ENCODE measurements at places on chromosomes 1 and 21.
A peak's percentile ranks its signal among the peaks of the same experiment; 100 is the strongest.

DNA sequence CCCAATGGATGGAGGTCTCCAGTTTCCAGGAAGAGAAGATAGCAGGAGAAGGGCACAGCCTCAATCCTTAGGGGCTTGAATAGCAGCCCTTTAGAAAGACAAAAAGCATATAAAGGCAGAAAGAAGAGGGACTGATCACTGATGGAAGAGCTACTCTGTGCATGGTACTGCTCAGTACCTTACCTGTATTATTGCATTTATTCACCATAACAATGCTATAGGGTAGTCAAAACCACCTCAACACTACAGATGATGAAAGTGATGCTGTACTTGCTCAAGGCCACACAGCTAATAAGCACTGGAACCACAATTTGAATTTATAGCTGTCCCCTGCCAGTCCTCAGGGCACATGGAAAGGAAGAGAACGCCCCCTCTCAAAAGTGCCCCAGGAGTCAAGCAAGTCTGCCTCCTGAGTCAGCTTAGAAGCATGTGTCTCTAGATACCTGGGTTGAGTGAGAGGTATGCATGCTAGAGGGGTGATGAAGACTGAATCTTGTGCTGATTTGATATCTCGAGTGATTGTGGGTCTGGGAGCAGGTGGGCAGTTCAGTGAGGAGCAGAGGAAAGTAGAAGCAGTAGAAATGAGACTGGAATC, 13.6 kb downstream of the DDAH1 start:
- no peak for ATAC-seq

DNA sequence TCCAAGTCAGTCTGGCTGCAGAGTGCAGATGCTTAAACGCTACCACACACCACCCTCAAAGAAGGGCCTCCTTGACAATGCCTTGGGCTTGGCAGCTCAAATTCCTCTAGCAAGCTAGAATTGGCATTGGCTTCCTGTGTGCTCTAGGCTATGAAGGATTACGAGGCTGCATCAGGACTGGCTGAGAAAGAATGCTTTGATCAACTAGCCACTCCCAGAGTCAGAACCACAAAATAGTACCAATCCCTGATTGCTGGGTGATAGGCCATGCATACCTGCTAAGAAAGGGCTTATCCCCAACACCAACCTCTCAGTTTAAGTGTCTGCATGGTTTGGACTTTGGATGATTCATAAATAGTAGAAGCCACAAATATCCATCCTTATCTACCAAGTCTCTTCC, 504.9 kb downstream of the OMA1 start:
- no peak for ATAC-seq

DNA sequence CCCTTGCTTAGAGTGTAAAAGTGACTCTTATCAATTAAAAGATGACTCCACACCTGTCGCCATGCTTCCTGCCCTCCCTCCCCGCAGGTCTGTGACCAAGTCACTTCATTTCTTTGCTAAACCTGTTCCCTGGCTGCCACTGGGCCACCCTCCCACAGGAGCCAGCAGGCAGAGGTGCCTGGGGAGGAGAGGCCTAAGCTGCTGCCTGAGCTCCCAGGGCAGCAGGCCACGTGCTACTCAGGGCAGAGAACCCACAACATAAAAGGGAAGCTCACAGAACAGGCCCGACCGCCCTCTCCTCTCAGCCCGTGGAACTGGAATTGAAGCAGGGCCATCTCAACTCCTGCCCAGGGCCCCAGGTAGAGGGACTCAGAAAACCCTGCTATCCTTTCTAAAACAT, 4.9 kb downstream of the C1orf198 start:
- ATAC-seq, result no peak

DNA sequence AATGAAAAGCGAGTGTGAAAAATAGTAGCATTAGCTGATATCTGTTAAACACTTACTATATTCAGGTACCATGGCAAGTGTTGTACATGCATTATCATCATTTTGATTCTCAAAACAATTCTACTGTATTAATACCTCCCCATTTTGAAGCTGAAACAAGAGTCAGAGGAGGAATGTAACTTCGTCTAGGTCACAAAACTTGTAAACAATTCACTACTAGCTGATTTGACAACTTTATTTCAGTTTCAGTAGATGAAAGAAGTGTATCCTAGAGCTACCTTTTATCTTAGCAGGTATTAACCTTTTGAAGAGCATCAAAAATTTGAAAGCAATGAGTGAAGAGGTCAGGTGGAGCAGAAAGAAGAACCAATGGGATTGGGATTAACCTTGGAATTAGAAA, 1.6 kb downstream of the CD84 start:
- ATAC-seq, result no peak

DNA sequence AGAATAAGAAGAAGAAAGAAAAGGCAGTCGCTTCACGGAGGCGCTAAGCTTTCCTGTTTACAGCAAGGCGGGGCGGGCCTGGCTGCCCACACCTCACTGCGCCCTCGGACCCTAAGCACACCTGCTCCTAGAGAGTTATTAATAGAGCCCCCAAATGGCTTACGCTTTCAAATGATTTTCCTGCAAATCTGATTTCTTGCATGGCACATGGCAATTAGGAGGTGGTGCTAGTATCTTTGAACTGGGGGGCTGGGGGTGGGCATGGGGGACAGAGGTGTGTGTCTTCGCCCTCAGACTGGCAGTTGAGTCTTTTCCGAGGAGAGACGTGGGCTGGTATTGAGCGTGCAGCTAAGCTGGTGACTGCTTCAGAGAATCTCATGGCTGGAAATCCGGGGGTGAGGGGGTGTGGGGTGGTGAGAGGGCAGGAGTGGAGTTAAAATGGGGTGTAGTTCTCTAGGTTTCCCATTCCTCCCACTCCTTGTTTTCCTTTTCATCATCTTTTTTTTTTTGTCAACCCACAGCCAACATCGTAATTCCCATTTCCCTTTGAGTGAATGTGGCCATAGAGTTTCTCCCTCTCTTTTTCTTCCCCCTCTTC, 1.3 kb downstream of the S1PR1 start:
- ATAC-seq, result peak; percentile 52

DNA sequence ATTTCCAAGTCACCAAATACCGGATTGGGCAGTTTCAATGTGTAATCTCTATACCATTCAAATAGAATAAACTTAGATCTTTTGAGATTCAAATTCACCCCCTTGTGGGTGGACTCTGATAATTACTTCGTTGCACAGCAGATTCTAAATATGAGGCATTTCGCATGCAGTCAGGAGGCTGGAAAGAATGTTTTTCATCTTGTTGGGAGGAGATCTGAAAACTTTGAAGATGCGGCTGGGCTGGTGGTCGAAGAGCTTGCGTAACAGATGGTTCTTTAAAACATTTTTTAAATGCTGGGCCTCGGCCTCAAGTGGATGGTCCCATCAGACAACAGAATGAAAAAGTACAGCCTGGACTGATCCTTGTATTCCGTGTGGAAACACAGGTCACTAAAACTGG, 10.4 kb downstream of the NR5A2 start:
- no peak for ATAC-seq

DNA sequence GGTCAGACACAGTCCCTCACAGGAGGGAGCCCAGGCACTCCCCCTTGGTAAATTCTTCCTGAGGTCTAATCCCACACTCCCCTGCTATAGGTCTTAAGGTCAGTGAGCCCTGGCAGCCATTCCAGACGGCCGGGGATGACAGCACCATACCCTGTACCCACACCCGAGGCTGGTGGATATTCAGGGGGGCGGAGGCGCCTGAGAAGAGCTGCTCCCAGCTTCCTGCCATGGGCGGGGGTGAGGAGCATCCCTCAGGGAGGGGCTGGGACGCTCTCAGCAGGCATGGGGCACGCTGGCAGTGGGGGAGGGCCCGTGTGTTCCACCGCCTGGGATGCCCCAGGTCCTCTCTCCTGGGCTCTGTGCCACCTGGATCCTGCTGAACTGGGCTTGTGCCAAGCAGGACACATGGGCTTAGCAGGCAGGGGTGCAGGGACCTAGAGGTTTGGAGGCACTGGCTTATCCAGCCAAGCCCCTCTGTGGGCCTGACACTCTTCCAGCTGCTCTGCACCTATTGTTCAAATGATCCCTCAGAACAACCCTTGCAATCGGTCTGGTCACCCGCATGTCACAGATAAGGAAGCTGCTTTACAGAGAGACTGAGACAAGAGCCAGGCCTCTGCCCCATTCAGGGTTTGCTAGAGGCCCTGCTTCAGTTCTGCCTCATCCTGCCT, 5.7 kb upstream of the ADGRB2 start:
- ATAC-seq, result no peak

GRCh38 chr21:31555741-31556191, 103.7 kb upstream of the SOD1 start:
- ATAC-seq, result no peak

DNA sequence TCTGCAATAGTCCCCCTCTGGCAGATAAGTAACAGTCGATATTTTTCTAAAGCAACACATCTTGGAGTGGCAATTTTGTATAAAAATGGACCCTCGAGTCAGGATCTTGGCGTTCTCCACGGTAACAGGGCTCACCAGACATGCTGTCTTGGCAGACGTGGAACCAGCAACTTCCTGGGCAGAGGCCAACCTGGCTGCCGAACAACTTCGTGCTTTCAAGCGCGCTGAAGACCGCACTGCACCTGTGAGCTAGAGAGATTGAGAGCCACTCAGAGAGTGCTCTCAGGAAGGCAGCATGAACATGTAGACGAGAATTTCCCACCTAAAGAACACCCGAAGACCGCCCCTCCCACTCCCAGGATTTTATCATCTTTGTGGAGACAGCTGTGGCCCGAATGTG, 7.3 kb downstream of the C1orf174 start:
- ATAC-seq, result no peak

DNA sequence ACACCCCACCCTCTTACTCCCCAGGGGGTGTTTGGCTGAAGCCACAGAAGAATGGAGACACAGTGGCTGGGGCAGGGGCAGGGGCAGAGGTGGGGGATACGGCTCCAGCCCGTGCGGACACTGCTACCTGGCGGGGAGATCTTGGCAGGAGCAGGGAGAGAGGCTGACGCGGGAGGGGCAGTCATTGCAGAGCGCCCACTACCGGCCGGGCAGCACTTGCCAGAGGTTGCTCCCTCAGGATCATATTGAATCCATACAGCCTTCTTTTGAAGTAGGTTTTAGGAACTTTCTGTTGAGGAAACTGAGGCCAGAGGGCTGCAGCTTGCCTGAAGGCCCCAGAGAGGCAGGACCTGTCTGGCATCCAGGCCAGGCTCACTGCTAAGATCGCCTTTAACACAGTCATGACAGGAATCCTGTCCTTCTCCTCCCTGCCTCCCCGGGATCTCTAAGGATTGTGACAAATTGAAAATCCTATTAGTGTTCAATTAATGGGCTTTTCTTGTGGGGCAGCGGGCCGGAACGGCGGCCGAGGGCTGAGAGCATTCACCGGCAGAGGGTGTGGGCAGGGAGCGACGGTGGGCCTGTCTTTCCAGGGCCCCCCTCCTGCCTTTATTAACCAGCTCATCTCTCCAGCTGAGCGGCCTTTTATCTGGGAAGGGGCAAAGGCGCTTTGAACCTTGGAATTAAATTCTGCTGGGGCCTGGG, 65.5 kb upstream of the WNT4 start:
- no peak for ATAC-seq

GRCh38 chr1:33060579-33061083, 20.3 kb upstream of the AZIN2 start:
- no peak for ATAC-seq

- no peak for ATAC-seq
These were observed 129.9 kb downstream of the DSCAM start for GRCh38 chr21:40717028-40717427.

GRCh38 chr1:182552527-182552926, 36.5 kb downstream of the RNASEL start:
- no peak for ATAC-seq

GRCh38 chr1:207810173-207810572, 58.3 kb downstream of the CD46 start:
- no peak for ATAC-seq

GRCh38 chr21:30306884-30307283, 13.2 kb downstream of the KRTAP26-1 start:
- no peak for ATAC-seq

DNA sequence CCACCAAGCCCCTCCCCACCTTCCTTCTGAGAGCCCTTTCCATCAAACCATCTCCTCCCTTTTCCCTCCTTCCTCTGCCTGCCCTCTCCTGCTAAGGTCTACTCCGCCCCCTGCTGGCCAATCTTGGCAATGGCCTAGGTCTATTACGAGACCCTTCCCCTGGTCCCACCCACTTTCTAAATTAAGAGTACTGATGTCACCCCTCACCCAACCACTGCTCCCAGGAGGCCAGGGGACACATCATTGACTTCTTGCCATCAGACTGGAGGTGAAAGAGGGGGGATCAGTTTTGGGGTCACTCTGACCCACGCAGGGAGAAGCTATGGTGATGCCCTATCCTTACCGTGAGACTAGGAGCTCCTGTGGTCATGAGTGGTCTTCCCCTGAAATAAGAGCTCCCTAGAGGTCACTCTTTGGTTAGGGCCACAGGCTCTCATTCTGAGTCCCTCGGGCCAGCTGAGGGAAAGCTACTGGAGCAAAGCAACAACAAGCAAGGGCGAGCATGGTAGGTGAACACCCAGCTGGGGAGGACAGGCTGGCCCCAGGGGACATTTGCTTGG, 34.6 kb upstream of the S100A7 start:
- ATAC-seq, result peak; percentile 81

GRCh38 chr1:45018599-45019230, 6.7 kb downstream of the UROD start:
- ATAC-seq, result peak; percentile 89

- ATAC-seq, result no peak
These were observed 19.4 kb upstream of the GNG5 start for GRCh38 chr1:84525779-84526178.

DNA sequence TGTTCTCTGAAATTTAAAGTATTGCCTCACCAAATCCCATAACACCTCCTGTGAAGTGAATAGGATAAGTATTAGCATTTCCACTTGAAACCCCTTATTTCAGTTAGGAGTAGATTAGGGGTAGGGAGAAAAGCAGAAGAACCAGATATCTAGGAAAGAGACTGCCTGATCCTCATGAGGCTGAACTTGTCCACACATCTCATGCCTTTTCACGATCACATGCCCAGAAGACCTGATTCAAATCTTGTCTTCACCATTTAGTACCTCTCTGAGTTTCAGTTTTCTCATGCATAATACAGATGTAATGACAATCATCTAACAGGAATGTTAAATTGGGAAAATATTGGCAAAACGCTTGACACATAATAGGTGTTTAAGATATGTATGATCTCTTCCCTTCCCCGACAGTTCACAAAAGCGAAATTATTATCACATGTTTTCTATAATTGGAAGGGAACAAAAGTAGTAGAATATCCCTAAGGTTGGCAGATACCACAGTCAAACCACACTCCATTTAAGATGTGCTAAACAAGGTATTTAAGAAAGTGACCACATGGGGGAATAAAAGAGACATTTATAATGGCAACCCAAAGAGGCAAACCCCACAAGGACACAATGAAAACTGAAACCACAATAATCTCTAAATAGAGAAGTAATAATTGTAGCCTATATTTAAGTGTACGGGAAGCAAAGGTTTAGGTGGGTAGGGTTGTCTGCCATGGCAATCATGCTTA, 25.2 kb downstream of the GFI1 start:
- peak; percentile 77 for ATAC-seq

GRCh38 chr1:19461220-19461554, 24.2 kb downstream of the CAPZB start:
- ATAC-seq, result no peak

- ATAC-seq, result peak; percentile 69
These were observed 722 bp downstream of the TUT4 start for GRCh38 chr1:52552236-52552504.

GRCh38 chr1:56540467-56540866, 38.9 kb downstream of the PLPP3 start:
- no peak for ATAC-seq

- no peak for ATAC-seq
These were observed 71.9 kb downstream of the SMYD2 start for GRCh38 chr1:214352838-214353237.

GRCh38 chr1:78171736-78172590, 126.2 kb downstream of the GIPC2 start:
- peak; percentile 7 for ATAC-seq

All from stimulated activated memory B cell treated with anti-CD40 and anti-IgM and Interleukin-4, amounts not matched to agents 10 μg/mL and 1 μg/mL and 100 μg/mL, for 72 hours (primary cell).